Fibroblast of the aortic adventitia (primary cell): ENCODE measurements at places on chromosomes 3 and 15. TPM values are rescaled to one million over a fixed set of nuclear protein-coding genes. Genes with fewer than 3 reads are reported as not detected.

The BFSP2 gene
- not detected in 2 replicates for total RNA-seq

The TRH gene
- total RNA-seq, result 2.5 TPM in 1 of 2 replicates, not detected in the other

The SKOR1 gene
- 0.08 and 0.09 TPM in 2 replicates for total RNA-seq

The RBM15B gene
- total RNA-seq, result 28.6 and 32.5 TPM in 2 replicates

The DUOX1 gene
- not detected in 2 replicates for total RNA-seq

The ADGRG7 gene
- not detected in 2 replicates for total RNA-seq
